ENCODE measurements at places on chromosomes 7 and 10.
A peak's percentile ranks its signal among the peaks of the same experiment; 100 is the strongest.

- DNase-seq, result no peak
Measured at GRCh38 chr7:19116121-19117090, 1.0 kb downstream of the TWIST1 start.

DNA sequence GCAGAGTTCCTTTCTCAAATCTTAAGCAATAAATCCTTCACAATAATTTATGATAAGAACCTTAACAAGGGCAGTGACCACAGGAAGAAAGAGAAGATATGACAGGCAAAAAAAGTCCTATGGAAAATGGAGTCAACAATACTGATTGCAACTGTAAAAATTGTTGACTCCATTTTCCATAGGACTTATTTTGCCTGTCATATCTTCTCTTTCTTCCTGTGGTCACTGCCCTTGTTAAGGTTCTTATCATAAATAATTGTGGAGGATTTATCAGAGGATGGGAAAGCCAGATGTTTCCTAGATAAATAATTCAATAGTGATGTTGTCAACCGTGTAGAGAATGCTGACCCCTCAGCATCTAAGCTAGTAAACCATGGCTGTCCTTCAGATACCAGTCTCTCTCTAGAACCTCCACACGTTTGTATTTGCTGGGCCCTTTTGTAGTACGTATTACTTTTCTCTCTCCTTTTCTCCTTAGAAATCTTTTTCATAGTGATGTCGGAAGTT lies 172.6 kb upstream of the BET1 start:
- no peak for DNase-seq

- no peak for DNase-seq
Measured at GRCh38 chr10:51447119-51447518, 252.3 kb downstream of the CSTF2T start.

DNA sequence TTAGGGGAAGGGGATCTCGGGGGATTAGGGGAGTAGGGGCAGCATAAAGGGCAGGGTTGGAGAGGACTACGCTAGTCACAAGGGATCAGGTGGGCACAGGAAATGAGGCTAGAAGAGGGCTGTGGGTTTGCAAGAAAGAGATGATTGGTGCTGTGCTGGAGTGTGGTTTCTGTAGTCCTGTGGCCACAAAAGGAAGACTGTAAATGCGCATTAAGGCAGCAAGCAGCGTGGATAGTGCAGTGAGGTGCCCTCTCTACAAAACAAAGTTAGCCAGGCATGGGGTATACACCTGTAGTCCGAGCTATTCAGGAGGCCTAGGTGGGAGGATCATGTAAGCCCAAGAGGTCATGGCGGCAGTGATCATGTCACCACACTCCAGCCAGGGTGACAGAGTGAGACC lies 212.1 kb downstream of the MLLT10 start:
- no peak for DNase-seq

DNA sequence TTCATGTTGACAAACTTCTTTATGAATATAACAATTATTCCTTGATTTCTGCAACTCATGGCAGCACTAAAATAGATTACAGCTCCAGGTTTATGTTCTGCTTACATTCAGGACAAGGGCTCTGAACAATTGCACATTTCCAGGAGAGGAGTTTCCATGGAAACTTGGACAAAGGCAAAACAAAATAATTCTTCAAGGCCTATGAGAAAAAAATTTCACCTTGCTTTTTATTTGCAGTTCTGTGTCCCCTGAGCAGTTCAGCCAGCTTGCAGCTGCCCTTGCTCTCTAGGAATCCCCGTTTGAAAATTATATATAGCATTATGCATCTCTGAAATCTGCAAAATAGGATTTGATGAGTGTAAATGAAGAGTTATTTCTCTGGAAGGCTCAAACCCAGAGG lies 71.7 kb downstream of the ARL4A start:
- DNase-seq, result no peak

GRCh38 chr10:110209926-110210673 lies 2.7 kb downstream of the MXI1 start:
- DNase-seq, result peak; percentile 40

DNA sequence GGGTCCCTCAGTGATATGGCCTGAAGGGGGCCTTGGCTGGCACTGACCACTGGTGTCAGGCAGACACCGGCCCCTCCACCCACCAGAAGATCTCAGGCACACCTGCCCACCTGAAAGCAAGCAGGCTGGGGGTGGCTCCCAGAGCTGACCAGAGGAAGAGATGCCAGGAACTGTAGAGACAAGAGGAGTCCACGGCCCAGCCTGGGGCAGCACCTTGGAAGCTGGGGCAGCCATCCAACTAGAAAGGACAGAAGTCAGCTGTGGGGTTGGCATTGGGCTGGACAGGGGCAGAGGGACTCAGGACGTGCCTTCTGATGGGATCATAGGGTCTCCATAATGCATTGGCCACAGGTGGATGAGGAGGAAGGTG lies 144.3 kb downstream of the ZNF248 start:
- no peak for DNase-seq

GRCh38 chr10:5446390-5446926 lies 34.1 kb downstream of the NET1 start:
- DNase-seq, result peak; percentile 41

DNA sequence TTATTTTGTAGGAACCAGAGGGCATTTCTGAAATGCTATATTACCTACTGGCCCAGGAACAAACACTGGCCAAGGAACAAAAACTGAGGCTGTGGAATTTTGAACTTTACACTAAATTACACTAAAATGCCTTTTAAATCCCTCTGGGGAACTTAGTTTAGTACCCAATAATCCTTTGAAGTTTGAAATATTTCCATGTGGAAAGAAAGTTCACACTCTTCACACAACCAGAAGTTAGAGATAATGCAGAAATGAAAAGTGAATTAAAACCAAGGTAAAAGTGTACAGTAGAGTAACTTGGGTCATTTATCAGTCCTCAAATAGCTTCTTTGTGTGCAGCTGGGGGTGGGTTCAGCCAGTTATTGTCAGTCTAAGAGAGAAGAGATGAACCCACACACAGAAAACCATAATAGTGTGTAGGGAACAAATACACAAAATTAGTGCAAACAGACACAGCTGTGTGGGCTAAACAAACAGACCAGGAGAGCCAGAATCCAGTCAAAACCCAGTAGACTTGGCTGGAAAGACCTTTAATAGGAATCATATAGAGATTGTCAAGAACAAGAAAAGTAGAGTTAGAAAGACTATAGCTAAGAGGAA lies 46.5 kb upstream of the DGKI start:
- no peak for DNase-seq

DNA sequence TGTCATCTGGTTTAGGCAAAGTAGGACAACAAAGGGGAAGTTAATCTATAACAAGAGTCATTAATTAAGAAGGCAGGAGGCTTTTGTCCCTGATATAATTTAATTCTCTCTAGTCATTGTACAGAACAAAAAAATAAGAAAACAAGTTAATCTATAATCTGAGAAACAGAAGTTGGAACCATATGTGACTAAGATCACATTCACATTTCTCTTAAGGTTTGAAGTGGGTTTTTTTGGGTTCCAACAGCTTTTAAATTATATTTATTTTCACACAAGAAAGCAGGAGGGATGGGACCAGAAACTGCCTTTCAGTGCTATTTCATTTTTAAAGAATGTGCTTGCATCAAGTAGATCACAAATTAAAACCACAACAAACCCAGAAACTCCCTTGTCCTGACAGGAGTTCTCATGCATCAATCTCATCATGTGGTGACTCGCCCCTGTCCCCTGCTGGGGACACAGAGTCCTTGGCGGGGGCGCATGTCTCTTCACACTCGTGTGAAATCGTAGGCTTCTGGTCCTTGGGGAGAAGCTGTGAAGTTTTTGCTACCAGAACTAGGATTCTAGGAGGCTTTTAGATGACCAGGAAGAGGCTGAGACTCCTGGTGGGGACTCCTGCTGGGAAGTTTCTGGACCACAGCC lies 10.1 kb upstream of the OPN4 start:
- no peak for DNase-seq

DNA sequence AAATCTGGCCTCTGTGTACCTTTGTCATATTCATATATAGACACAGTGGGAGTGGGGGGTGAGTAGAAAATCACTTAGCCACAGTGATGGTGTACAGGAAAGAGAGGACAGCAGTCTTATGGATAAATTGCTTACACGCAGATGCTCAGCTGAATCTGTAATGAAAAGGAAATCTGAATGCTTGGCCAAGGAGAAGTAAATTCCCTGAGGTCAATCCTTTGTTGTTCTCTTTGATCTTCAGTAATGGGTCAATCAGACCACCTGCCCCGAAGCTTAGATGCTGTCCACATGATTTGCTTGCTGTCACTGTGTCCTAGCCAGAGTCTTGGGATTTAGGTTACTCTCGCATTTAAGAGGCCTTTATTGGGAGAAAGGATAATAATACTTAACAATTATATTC lies 18.4 kb upstream of the EPHB6 start:
- no peak for DNase-seq

Data from activated T-helper 1 cell treated with anti-CD3 and anti-CD28 coated beads, Interleukin-2, amount 50 U/mL, for 16 hours (primary cell).